ENCODE measurements at places on chromosomes 4 and X.

DNA sequence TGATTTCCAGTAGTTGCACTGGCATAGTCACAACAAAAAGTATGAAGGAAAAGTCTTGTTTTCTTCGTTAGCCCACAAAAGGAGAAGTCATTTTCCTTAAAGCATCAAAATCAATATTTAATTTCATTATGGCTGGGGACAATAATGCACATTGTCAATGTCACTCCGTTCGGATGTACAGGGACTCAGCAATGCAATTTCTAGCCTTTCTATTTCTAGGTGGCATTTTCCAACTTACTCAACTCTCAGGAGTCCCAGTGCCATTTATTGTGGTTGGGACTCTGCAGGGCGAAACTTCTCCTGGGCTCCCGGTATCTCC lies 99.6 kb downstream of the CEP135 start:
- H3K4me1 ChIP-seq: peaks cover 9% of the 10 kb centered on the region
- H3K27ac ChIP-seq: no peak overlapping the region
- H3K4me3 ChIP-seq: no peak overlapping the region
- H3K27me3 ChIP-seq: peaks cover 20% of the 10 kb centered on the region
- DNase-seq: no peak

DNA sequence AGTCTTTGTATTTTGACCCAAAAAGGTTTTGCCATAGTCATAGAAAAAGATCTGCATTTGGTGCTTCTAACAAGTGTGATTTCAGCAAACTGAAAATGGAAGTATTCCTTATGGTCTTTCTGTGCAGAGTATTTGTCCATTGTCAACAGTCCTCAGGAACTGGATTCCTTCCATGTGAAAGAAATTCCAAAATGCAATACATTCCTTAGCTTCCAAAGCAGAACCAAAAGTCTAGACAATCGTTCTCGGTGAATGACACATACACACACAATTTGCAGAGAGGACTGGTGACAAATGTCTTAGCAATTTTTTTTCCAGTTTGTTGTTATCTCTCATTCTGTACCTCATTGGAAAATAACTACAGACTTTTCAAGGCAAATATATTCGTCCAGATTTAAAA lies 562.2 kb upstream of the SLIT2 start:
- H3K4me1 ChIP-seq: no peaks in the 10 kb centered on the region
- no peaks in the 10 kb centered on the region for H3K36me3 ChIP-seq
- no peak for DNase-seq
- H3K4me3 ChIP-seq: no peak overlapping the region

GRCh38 chrX:119121341-119121740 lies 6.3 kb downstream of the KIAA1210 start:
- H3K36me3 ChIP-seq: no peaks in the 10 kb centered on the region
- no peak overlapping the region for H3K4me3 ChIP-seq
- no peak for DNase-seq
- H3K27me3 ChIP-seq: no peaks in the 10 kb centered on the region
- H3K27ac ChIP-seq: no peak overlapping the region

- H3K27ac ChIP-seq: no peak overlapping the region
- no peaks in the 10 kb centered on the region for H3K36me3 ChIP-seq
- H3K4me3 ChIP-seq: no peak overlapping the region
- no peaks in the 10 kb centered on the region for H3K27me3 ChIP-seq
- DNase-seq: no peak
- H3K4me1 ChIP-seq: no peaks in the 10 kb centered on the region
Observed at GRCh38 chr4:36508394-36508793, 227.0 kb downstream of the DTHD1 start.

DNA sequence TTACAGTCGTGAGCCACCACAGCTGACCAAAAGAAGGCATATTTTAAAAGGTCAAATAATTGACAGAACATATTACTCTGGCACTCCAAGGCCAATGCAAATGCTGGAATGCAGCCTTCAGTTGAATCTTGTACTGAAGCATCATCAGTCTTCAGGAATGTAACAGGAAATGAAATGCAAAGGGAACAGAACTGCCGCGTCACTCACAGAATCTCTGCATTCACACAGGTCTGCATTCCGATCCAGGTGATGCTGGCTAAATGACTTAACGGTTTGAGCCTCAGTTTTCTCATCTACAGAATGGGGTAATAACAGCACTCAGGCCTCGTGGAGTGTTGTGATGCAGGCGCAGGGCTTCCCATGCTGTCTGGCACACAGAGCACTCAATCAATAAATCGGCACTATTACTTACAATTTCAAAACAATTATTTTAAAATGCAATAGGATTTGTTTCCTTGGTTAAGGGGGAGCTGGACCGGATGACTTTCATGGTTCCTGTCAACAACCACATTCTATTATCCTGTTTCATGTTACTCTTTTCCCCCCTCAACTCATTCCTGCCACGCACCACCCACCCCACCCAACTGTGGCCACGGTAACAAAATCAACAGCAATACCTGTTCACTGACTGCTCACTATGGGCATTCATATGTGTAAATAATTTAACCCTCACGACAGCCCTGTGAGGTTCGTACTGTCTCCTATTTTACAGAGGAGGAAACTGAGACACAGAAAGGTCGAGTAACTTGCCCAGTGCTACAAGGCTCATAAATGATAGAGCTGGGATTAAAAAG lies 32.4 kb downstream of the IGFBP7 start:
- H3K36me3 ChIP-seq: no peaks in the 10 kb centered on the region
- no peak for DNase-seq
- no peak overlapping the region for H3K4me3 ChIP-seq
- no peak overlapping the region for H3K27ac ChIP-seq

DNA sequence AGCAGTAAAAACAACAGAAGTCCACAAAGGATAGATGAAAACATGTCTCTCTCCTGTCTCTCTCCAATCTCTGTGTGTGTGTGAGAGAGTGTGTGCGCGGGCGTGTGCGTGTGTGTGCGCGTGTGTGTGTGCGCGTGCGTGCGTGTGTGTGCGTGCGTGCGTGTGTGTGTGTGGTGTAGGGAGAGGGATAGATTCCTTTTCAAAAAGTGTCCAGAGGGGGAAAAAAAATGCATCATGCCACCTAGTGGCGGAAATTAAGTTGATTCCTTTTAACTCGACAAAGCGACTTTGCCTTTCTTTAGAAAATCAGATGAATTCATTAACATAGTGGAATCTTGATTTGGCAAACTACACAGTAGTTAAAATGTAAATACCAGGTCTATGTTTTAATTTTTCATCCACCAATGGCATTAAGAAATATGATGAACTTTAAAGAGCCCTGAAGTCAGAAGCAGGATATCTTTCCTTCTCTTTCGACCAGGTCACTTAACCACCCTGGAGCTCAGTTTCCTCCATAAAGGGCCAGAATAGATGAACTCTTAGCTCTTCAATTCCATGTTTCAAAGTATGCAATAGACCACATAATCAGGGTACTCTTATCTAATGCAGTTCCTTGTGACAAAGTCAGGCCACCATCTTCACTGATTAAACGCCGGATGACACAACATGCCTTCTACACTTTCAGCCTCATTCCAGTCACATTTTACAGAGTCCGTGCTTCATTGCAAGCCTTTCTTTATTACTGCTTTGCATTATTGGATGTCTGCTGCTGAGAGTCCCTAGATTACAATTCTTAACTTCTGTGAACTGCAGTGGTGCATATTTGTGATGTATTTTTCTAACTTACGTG lies 162.8 kb downstream of the FBXO8 start:
- peak; percentile 7 for DNase-seq
- no peaks in the 10 kb centered on the region for H3K4me1 ChIP-seq
- no peak overlapping the region for H3K4me3 ChIP-seq
- no peak overlapping the region for H3K27ac ChIP-seq
- H3K27me3 ChIP-seq: peaks cover 6% of the 10 kb centered on the region

DNA sequence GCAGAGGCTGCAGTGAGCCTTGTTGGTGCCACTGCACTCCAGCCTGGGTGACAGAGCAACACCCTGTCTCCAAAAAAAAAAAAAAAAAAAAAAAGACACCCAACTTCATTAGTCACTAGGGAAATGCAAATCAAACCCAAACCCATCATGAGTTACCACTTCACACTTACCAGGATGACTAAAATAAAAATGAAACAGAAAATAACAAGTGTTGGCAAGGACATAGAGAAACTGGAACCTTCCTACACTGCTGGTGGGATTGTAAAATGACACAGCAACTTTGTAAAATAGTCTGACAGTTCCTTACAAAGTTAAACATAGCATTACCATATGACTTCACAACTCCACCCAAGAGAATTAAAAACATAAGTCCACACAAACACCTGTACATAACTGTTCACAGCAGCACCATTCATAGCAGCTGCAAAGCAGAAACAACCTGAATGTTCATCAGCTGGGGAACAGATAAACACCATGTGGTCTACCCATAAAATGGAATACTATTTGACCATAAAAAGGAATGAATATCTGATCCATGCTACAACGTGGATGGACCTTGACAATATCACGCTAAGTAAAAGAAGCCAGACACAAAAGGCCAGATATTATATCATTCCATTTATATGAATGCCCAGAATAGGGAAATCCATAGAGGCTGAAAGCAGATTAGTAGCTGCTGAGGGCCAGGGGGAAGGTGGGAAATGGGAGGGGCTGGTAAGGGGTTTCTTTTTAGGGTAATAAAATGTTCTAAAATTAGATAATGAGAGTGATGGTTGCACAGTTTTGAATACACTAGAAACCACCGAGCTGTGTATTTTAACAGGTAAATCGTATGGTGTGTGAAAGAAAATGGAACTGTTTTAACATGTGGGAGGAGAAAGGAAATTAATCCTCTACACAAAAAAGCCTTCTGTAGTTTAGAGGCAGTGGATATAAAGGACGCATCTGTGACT lies 18.3 kb downstream of the CD99L2 start:
- no peak overlapping the region for H3K4me3 ChIP-seq
- H3K4me1 ChIP-seq: peaks cover 14% of the 10 kb centered on the region
- no peak for DNase-seq
- H3K27ac ChIP-seq: no peak overlapping the region

DNA sequence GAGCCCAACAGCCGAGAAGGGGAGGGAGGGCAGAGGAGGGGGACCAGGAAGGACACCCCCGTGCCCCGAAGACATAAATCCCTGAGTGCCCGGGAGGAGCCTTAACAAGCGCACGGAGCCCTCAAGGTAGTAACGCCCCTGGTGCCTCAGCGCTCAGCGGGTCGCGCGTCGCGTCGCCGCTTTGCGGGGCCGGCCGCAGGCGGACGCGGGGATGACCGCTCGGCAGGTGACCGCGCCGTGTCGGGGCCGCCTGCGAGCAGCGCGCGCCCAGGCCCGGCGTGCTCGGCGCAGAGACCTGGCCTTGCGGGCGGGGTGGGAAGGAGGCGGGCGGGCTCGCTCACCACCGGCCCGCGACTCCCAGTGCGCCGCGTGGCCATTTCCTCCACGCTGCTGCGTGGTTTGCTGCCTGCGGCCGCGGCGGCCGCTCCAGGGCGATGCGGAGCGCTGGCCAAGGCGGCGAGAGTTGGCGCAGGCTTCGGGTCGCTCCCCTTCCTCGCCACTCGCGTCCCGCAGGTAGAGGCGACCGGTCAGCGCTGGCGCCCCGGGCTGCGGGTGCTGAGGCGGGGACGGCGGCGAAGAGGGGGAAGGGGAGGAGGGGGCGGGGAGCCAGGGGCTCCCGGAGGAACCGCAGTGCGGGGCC lies 632 bp downstream of the CCSER1 start:
- no peak overlapping the region for H3K27ac ChIP-seq
- DNase-seq: no peak
- H3K4me3 ChIP-seq: peak overlapping the region; percentile 43
- peaks cover 18% of the 10 kb centered on the region for H3K4me1 ChIP-seq
- no peaks in the 10 kb centered on the region for H3K27me3 ChIP-seq

GRCh38 chr4:10655968-10656367 lies 28.6 kb downstream of the CLNK start:
- peaks cover 7% of the 10 kb centered on the region for H3K4me1 ChIP-seq
- H3K27me3 ChIP-seq: no peaks in the 10 kb centered on the region
- DNase-seq: no peak
- H3K36me3 ChIP-seq: no peaks in the 10 kb centered on the region

GRCh38 chrX:133674726-133675470 lies 259.6 kb upstream of the GPC4 start:
- H3K4me1 ChIP-seq: no peaks in the 10 kb centered on the region
- no peaks in the 10 kb centered on the region for H3K36me3 ChIP-seq
- H3K4me3 ChIP-seq: no peak overlapping the region
- H3K27me3 ChIP-seq: no peaks in the 10 kb centered on the region

GRCh38 chr4:105061731-105062130 lies 84.9 kb upstream of the TET2 start:
- DNase-seq: no peak
- no peaks in the 10 kb centered on the region for H3K36me3 ChIP-seq
- no peak overlapping the region for H3K27ac ChIP-seq
- no peaks in the 10 kb centered on the region for H3K27me3 ChIP-seq
- H3K4me3 ChIP-seq: no peak overlapping the region

DNA sequence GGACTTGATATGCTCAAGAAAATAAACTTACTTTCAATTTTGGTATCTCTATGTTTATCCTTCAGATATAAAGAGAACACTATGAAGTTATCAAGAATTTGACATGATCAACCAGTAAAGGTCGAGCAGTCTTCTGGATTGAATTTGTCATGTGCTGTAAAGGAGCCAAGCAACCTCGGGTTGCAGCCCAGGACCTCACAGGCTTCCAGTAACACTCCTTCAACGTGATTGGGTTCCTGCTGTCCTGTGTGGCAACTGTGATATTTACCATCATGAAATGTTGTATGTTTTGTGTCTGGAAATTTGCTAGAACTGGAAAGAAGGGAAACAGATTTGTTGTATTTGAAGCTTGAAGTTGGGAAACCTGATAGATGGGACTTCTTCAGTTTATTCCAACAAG lies 52.0 kb upstream of the UGT2B7 start:
- H3K27me3 ChIP-seq: no peaks in the 10 kb centered on the region
- H3K36me3 ChIP-seq: no peaks in the 10 kb centered on the region
- no peak overlapping the region for H3K4me3 ChIP-seq
- H3K27ac ChIP-seq: no peak overlapping the region
- no peaks in the 10 kb centered on the region for H3K4me1 ChIP-seq

GRCh38 chr4:98618680-98619079 lies 39.7 kb downstream of the TSPAN5 start:
- no peak for DNase-seq
- no peak overlapping the region for H3K4me3 ChIP-seq
- H3K4me1 ChIP-seq: peaks cover under 1% of the 10 kb centered on the region
- no peaks in the 10 kb centered on the region for H3K27me3 ChIP-seq
- H3K27ac ChIP-seq: no peak overlapping the region

DNA sequence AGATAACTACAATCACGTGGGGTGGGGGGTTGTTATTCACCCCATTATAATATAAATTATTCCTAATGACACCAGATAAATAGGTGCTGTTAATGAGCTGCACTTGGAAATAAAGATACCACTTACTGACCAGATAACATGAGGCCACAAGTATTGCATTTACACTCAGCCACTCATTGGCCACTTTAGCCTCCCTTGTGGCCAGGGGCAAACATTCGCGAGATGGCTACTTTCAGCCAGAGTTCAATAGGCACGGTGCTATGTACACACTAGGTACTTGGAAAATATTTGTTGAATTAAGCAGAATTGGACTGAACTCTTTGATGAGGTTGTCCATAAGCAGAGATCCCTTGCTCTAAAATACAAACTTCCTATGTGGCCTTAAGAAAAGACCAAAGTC lies 713.7 kb upstream of the TENM3 start:
- no peak for DNase-seq
- H3K4me1 ChIP-seq: no peaks in the 10 kb centered on the region
- H3K27me3 ChIP-seq: no peaks in the 10 kb centered on the region
- H3K27ac ChIP-seq: no peak overlapping the region
- no peaks in the 10 kb centered on the region for H3K36me3 ChIP-seq
